Activated naive CD4-positive, alpha-beta T cell treated with anti-CD3 and anti-CD28 coated beads, Interleukin-2, amount 50 U/mL, for 16 hours (primary cell): ENCODE measurements at places on chromosomes 6 and 20.

GRCh38 chr20:47036091-47036870, 141.6 kb downstream of the EYA2 start:
- no peak for DNase-seq

- DNase-seq, result no peak
Observed at GRCh38 chr6:113394216-113394615, 462.9 kb upstream of the MARCKS start.

DNA sequence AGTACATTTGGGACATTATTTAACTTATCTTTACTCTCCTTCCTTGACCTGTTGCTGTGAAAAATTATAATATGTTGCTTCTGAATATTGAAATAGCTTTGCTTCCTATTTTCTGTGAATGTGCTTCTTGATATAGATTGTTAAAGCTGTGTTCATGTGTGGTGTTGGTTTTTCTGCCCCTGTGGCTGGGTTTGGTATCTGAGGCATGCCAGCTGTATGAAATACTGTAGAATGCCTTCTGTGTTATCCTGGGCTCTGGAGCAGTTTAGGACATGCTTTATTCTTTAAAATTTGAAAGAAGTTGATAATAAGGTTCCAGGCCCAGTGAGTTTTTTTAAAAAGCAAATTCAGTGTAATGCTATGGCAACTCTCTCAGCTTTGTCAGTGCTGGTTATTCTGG, 71.7 kb downstream of the HIVEP1 start:
- DNase-seq, result no peak

DNA sequence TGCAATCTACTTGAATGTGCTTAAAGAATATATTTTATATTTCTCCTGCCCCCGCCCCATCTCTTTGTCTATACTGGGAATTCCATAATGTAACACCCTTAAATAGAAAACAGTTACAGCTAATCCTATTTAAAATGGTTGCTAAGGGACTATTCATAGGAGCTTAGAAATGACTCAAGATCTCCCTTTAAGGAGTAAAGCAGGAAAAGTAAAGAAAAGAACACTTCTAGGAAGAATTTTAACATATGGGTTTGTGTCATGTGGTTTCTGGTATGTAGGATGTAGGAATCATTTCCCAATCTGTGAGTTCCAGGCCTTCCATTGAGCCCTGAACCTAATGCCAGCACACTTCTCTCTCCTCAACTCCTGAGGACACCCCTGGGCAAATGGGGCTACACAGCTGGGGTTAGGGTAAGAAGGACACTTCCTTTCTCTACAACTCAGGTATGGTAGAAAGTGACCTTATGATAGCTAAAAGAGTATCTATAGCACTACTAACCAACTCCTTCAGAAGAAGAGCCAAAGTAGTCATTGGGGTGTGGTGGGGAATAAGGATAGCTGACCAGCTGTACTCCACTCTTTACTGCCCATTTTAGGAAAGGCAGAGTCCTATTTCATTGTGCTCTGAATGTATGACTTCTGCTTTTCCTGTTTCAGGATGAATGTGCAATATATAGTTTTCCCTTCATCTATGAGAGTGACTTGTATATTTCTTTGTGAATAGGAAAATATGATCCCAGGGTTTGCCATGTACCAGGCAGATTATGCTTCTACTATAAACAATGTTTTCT, 27.3 kb downstream of the RIMS1 start:
- no peak for DNase-seq

- DNase-seq, result no peak
Observed at GRCh38 chr6:144347933-144348332, 62.8 kb downstream of the UTRN start.

- no peak for DNase-seq
Observed at GRCh38 chr6:10555625-10556309, 34.6 kb downstream of the GCNT2 start.

GRCh38 chr20:38113401-38114325, 51.4 kb downstream of the TGM2 start:
- no peak for DNase-seq

- DNase-seq, result no peak
Observed at GRCh38 chr6:54467384-54467783, 159.1 kb downstream of the TINAG start.

- no peak for DNase-seq
Observed at GRCh38 chr20:24816907-24817306, 132.2 kb upstream of the CST7 start.

GRCh38 chr6:33213166-33213988, 5.1 kb downstream of the RING1 start:
- DNase-seq, result no peak

GRCh38 chr6:113763876-113764275, 93.3 kb upstream of the MARCKS start:
- DNase-seq, result no peak

DNA sequence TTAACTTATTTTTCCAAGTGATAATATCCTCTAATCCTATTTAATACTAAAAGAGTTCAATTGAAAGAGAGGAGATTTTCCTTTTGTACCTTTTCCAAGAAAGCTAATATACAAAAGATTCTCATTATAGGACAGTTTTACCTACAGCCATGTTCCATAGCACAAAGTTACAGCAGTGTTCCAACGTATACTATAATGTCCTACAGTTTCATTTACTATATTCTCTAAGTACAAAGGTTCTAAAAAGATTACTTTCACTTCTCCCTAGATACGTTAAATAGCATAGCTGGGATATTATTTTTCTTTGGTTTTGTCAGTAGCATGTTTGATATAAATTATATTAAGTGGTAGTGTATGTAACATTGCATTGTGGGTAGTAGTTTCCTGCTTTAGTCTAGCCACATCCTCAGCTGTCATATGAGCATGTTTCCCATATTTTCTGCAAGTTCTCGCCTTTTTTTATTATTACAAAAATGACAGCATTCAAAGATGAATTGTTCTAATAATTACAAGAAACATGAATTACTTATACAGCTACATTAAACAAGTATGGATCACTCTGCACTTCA, 4.4 kb upstream of the RUNX2 start:
- DNase-seq, result no peak

GRCh38 chr6:44696099-44696498, 308.6 kb downstream of the CDC5L start:
- DNase-seq, result no peak

GRCh38 chr6:37388578-37388977, 34.8 kb downstream of the RNF8 start:
- DNase-seq, result no peak

DNA sequence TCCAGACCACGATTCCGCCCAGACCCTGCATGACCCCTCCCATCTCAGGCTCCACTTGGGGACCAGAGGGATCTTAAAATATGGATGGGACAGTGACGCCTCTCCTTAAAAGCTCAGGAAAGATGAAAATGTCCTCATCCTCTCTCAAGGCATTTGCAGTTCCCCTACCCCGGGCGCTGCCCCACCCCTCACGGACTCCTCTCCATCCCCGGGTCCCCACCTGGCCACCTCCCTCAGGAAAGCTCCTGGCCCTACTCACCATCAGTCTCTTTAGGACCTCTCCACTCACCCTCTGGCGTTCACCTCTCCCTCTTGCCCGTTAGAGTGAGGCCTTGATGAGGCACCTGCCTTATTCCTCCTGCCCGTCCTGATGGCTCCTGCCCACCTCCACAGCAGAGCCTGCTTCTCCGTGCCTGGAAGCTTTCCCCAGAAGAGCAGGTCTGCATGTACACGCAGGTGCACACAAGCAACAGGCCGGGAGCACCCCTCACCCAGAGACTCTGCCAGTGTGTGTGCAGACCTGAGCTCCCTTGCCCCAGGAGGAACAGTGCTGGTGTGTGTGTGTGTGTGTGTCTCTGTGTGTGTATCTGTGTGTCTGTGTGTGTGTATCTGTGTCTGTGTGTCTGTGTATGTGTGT, 105.6 kb upstream of the NXT1 start:
- no peak for DNase-seq

GRCh38 chr6:84253380-84253779, 25.9 kb upstream of the CEP162 start:
- no peak for DNase-seq

DNA sequence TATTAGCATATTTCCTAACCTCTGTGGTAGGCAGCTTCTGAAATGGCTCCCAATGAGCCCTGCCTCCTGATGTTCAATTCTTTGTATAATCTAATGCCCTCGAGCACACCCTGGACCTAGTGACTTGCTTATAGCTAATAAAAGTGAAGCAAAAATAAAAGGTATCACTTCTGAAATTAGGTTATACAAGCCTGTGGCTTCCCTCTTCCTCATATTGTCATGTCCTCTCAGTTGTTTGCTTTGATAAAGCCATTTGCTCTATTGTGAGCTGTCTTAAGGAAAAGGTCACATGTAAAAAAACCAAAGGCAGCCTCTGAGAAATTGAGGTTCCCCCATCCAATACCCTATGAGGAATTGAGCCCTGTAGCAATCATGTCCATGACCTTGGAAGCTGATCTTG, 442.1 kb upstream of the ADGRB3 start:
- DNase-seq, result no peak

DNA sequence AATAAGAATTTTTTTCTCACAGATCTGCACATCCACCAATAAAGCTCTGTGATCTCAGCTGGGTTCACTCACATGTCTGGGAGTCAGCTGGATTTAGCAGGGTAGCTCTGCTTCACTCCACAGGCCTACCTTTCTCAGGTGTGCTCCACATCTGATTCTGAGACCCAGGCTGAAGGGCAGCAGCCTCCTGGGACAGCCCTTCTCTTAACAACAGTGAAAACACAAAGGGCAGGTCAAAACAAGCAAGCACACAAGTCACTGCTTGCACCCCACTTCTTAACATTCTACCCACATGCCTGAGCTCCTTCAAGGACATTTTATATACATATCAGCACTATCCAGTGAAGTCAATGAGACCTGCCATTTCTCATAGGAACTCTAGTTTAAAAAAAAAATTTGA, 96.0 kb upstream of the MAP3K4 start:
- no peak for DNase-seq

DNA sequence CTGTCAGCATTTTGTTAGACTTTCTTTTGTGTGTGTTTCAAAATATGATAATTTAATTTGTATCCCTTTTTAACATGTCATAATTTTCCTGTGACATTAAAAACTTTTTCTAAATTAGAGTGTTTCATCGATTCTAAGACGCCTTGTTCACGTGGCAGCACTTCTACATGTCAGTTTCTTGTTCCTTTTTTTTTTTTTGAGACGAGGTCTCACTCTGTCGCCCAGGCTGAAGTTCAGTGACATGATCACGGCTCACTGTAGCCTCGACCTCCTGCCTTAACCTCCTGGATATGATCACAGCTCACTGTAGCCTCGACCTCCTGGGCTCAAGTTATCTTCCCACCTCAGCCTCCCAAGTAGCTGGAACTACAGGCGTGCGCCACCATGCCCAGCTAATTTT, 27.6 kb upstream of the ADRM1 start:
- no peak for DNase-seq

- DNase-seq, result peak; percentile 39
Observed at GRCh38 chr6:166626177-166627032, 646 bp downstream of the RPS6KA2 start.

DNA sequence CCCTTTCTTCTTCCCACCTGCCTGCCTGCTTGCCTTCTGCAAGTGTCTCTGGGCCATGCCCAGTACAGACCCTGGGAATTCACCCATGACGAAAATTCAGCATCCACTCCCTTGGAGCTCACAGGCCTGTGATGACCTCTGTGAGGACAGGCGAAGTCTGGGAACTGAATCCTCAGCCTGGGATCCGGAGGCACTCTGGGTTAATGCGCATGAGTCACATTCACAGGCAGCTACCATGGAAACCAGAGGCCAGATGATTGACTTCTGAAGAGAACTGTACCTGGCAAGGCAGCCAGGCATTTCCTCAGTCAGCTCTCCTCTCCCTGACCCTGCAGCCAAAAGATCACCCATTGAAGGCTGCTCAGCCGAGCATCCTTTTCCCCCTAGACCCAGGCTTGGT, 41.0 kb downstream of the SLC9A8 start:
- no peak for DNase-seq

- DNase-seq, result peak; percentile 30
Observed at GRCh38 chr6:52815167-52816092, 11.8 kb upstream of the GSTA1 start.

DNA sequence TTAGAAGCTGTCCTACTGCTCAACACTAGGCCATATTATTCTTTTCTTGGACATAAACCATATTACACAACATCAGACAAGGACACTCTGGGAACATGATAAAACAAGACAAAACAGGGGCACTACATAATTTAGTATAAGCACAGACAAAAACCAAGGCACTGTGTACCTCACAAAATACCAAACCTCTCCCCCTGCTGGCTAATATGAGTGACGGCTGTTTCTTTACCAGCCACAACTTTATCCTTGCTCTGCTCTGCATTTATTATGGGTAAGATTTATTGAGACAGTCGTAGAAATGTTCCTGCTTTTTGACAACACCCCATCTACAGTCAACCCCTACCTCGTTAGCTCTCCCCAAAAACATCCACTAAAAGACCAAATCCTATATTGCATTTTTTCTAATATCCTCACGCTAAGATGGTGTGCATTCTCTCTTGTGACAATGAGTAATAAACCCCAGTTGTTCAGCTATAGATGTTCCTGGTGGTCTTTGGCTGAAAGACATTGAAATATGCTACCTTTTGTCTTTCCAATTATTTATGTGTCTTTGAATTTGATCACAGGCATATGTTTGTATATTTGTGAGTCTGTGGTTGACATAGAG, 23.8 kb upstream of the POLR1H start:
- no peak for DNase-seq

DNA sequence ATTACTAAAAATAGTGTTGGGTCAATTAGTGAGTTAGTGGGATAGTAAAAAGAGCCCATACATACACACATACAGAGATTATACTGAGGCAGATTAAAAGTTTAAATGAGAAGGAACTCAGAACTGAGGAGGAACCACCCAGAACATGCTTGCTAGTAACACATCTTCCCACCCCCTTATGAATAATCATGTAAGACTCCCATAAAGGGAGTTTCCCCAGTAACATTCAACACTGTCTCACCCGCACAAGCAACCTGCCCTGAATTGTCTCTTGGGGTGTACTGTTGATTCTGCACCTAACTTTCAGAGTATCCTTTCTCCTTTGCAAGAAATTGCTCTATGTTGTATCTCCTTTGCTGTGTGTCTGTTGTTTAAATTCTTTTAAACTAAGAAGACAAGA, 11.1 kb upstream of the HLA-DQB2 start:
- no peak for DNase-seq

- DNase-seq, result no peak
Observed at GRCh38 chr6:47446669-47447330, 30.8 kb upstream of the CD2AP start.

DNA sequence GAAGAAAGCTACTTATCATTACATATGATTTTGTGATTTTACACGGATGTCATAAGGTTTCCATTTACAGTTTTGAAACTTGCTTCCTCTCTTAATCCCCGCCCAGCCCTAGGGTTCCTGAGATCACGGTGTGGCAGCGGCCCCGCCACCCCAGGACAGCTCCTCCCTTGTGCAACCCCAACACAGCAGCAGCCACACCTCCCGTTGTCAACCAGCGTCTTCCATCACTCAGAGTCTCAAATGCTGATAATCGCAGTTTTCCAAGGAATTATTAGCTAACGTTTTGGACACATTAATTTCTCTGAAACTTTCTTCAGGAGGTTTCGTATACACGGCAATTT, 204.8 kb downstream of the THBS2 start:
- no peak for DNase-seq

GRCh38 chr6:29071831-29072723, 15.0 kb downstream of the OR2B3 start:
- DNase-seq, result no peak
